Right atrium auricular region (tissue), 2 donors: ENCODE measurements at places on chromosomes 5 and 9. TPM values are rescaled to one million over a fixed set of nuclear protein-coding genes. Genes with fewer than 3 reads are reported as not detected.

The SMARCA2 gene
- 63.8 TPM for total RNA-seq

- no peaks in the 10 kb centered on the region for H3K36me3 ChIP-seq
- no peaks in the 10 kb centered on the region for H3K27me3 ChIP-seq
- no peak overlapping the region for H3K4me3 ChIP-seq
These were observed 47.7 kb downstream of the FNIP1 start for GRCh38 chr5:131749138-131749537.

The ZFP2 gene
- total RNA-seq: 2.0 TPM

DNA sequence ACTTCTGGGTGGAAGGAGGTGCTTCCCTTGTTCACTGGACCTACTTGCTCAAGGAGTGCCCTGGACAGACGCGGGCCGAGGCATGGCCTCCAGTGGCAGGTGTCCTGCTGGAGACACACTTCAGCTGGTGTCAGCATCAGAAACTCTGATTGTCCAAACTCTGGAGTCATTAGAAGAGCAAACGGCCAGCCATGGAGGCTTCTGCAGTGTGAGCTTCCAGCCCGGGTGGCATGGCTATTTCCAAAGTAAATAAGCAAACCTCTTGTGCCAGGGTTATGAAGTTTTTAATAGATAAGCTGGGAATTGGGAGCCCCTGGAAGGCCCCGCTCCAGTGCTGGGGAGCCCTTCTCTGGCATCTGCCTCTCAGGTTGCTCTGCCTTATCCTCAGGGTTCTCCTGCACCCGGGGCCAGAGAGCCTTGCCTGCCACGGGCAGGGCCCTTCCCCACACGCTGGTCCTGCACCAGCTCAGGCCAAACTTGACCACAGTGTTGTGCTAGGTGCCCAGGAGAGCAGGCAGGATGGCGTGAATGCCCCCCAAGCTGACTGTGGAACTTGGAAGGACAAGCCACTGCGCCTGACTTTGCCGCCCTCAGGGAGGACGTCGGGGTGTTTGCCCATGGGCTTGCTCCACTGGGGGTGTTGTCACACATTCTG lies 285.6 kb downstream of the GADD45G start:
- H3K36me3 ChIP-seq: no peaks in the 10 kb centered on the region
- H3K27ac ChIP-seq: peak overlapping the region; percentile 80
- peaks cover 41% of the 10 kb centered on the region for H3K4me1 ChIP-seq
- no peak overlapping the region for H3K4me3 ChIP-seq
- no peaks in the 10 kb centered on the region for H3K27me3 ChIP-seq
- no peak for DNase-seq

DNA sequence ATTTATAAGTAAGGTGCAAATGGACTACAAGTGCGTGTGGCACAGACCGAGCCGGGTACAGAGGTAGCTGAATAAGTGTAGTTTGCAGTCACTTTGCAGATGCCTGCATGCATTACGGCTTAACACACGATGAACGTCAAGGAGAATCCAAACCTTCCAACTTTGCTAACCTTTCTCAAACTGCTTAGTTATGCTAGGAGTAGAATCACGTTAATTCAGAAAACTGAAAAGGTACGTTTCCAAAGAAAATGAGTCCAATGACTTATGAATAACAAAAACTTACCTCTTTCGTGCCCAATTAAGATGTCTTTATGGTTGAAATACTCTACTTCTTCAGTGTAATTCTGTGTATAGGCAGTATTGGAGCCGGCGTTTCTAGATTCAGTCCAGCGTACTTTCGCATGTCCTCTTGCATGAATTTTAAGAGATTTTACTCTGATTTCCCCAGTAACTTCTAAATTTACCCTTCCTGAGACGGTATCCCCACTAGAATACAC lies 539 bp downstream of the ARRDC3 start:
- H3K4me1 ChIP-seq: no peaks in the 10 kb centered on the region
- peak overlapping the region; percentile 73 for H3K4me3 ChIP-seq
- peak overlapping the region; percentile 99 for H3K27ac ChIP-seq
- no peaks in the 10 kb centered on the region for H3K27me3 ChIP-seq

DNA sequence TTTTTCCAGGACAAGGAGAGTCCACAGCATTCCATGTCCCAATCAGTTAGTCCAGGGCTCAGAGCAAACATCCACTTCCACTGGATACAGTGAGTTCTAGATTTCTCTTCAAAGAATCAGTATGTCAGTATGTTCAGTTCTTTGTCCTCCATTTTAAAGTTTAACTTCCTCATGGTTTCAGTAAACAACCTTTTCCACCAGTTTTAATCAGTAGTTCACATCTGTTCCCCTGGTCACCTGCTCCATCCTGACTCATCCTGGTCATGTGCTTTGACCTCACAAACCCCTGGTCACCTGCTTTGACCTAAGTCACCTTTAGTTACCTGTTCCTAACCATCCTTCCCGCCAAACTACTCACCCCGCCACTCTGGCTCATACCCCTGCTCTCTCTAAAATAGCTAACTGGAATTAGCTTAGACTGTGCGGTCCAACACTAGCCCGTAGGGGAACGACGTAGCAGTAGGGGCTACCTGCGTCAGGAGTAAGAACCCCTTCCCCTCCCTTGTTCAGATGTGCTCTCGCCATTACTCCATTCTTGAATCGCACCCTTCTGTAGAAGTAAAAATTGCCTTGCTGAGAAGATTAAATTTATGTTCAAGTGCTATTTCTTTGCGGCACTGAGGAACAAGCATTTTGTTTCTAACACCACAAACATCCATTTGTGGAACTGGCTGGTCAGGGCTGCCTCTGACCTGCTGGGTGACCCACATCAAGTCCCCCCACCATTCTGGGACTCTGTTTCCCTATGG lies 5.5 kb downstream of the ENG start:
- H3K27ac ChIP-seq: peak overlapping the region; percentile 88
- H3K4me1 ChIP-seq: peaks cover 59% of the 10 kb centered on the region
- peak overlapping the region; percentile 63 for H3K4me3 ChIP-seq
- H3K36me3 ChIP-seq: peaks cover 33% of the 10 kb centered on the region

The PCDHB2 gene
- total RNA-seq: 1.8 TPM

GRCh38 chr5:69364414-69364813 lies 4.9 kb downstream of the AK6 start:
- H3K36me3 ChIP-seq: peaks cover 33% of the 10 kb centered on the region
- no peaks in the 10 kb centered on the region for H3K4me1 ChIP-seq
- no peak overlapping the region for H3K4me3 ChIP-seq
- no peak overlapping the region for H3K27ac ChIP-seq
- no peak for DNase-seq
- no peaks in the 10 kb centered on the region for H3K27me3 ChIP-seq

- H3K27ac ChIP-seq: no peak overlapping the region
- DNase-seq: no peak
- H3K4me3 ChIP-seq: no peak overlapping the region
- H3K4me1 ChIP-seq: no peaks in the 10 kb centered on the region
- no peaks in the 10 kb centered on the region for H3K36me3 ChIP-seq
These were observed 4.2 kb downstream of the SEMA4D start for GRCh38 chr9:89493671-89494070.

DNA sequence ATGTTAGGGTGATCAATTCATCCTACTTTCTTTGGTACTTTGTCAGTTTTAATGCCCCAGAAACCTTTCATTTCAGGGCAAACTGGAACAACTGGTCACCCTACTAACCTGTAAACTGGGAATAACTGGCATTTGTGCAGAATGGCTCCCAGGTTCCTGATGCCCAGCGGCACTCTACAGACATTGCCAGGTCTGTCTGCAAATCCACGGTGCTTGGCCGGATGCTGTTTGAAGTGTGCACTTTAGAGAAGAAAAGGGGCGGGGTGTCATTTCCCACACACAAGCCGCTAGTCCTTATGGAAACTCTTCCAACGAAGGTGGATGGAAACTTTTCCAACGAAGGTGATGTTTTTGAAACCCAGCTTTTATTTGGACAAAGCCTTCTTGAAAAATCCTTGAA lies 49.9 kb upstream of the OTULINL start:
- peak; percentile 52 for DNase-seq
- no peaks in the 10 kb centered on the region for H3K27me3 ChIP-seq
- H3K36me3 ChIP-seq: no peaks in the 10 kb centered on the region
- no peaks in the 10 kb centered on the region for H3K4me1 ChIP-seq

The CCL28 gene
- 1.3 TPM for total RNA-seq

GRCh38 chr5:124746916-124747790 lies 714 bp upstream of the ZNF608 start:
- peak overlapping the region; percentile 79 for H3K4me3 ChIP-seq
- H3K27me3 ChIP-seq: no peaks in the 10 kb centered on the region
- H3K36me3 ChIP-seq: no peaks in the 10 kb centered on the region
- H3K4me1 ChIP-seq: no peaks in the 10 kb centered on the region
- peak; percentile 87 for DNase-seq

GRCh38 chr9:16031971-16032370 lies 479.1 kb downstream of the CCDC171 start:
- no peaks in the 10 kb centered on the region for H3K36me3 ChIP-seq
- H3K4me3 ChIP-seq: no peak overlapping the region
- no peak for DNase-seq

DNA sequence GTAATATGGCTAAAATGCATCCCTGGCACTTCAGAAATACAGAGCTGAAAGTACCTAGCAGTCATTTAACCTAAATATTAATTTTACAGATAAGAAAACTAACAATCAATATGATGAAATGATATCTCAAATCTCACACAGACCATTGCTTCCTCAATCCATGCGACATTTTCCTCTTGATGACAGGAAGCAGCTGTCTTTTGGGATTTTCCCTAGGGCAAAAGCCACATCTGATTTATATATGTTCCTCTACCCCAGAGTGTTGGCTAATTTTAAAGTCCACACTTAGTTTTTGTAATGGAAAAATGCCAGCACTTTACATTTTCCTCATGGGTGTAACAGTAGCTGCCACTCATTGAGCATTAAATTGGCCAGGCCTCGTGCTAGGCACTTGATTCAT lies 47.7 kb upstream of the ITGA1 start:
- H3K4me3 ChIP-seq: no peak overlapping the region
- no peaks in the 10 kb centered on the region for H3K27me3 ChIP-seq
- peaks cover 12% of the 10 kb centered on the region for H3K4me1 ChIP-seq
- no peak overlapping the region for H3K27ac ChIP-seq
- no peak for DNase-seq

The FOXD4L6 gene
- not detected for total RNA-seq

GRCh38 chr5:53313145-53313544 lies 167.3 kb upstream of the FST start:
- H3K36me3 ChIP-seq: no peaks in the 10 kb centered on the region
- no peak for DNase-seq
- H3K27ac ChIP-seq: no peak overlapping the region
- H3K4me1 ChIP-seq: no peaks in the 10 kb centered on the region
- H3K4me3 ChIP-seq: no peak overlapping the region
- H3K27me3 ChIP-seq: no peaks in the 10 kb centered on the region

DNA sequence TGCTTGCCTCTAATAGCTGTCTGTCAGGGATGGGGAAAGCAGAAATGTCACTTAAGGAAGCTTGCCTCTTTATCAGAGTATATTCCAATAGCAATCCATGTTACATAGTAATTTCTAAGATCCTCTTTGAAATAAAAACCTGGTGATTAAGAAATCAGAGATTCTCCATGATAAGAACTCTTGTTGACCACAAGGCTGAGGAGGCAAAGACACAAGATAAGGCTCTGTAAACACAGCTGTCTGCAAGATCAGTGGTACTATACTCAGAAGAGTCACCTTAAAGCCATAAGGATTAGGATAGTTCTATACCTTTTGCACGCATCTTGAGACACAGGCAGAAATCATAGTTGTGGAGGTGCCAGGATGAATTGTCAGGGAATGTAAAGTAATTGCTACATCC lies 40.3 kb downstream of the HEXB start:
- no peaks in the 10 kb centered on the region for H3K4me1 ChIP-seq
- H3K36me3 ChIP-seq: peaks cover 60% of the 10 kb centered on the region
- no peak overlapping the region for H3K4me3 ChIP-seq
- H3K27ac ChIP-seq: no peak overlapping the region
- DNase-seq: no peak
- H3K27me3 ChIP-seq: no peaks in the 10 kb centered on the region

The PCDH1 gene
- total RNA-seq: 22.1 TPM

DNA sequence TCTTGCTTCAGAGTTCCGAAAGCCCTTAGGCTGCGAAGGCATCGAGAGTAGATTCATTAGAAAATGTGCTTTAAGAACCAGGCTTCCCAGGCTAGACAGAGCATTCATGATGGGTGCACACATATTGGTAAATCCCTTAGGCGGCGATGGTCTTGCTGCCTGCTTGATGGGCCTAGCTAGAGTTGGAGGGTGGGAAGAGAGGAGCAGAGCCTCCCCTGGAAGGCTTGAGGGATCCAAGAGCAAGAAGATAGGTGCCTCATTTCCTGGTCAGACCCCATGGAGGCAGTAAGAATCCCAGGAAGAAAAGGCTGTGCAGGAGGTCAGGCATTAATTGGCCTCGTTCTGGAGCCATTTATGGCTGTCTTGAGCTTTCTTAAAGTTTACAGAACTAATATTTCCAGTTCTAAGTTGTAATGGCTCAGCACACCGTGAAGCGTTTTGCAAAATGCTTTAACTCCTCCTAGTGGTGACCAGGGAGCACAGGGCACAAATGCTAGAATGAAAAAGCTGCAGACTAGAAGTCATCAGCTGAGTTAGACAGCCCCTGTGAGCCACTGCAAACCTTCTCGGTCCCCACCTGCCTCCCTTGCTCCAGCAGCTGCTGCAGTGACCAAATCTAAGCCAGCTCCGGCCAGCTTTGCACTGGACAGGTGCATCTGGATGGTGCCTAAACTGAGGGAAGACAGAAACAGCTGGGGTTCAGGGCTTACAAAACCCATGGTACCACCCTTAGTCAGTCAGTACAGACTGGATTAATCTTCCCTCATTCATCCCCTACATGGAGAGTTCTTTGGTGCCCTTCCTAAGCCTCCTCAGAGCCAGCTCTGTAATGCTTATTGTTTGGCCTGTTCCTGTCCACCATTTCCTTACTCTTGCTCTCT lies 14.7 kb downstream of the SLC45A2 start:
- no peaks in the 10 kb centered on the region for H3K36me3 ChIP-seq
- peaks cover 6% of the 10 kb centered on the region for H3K4me1 ChIP-seq
- no peaks in the 10 kb centered on the region for H3K27me3 ChIP-seq
- H3K27ac ChIP-seq: no peak overlapping the region
- no peak for DNase-seq
- no peak overlapping the region for H3K4me3 ChIP-seq

- H3K4me3 ChIP-seq: no peak overlapping the region
- H3K36me3 ChIP-seq: no peaks in the 10 kb centered on the region
These were observed 298.6 kb downstream of the DIRAS2 start for GRCh38 chr9:90343991-90344390.

The CCDC192 gene
- not detected for total RNA-seq

- H3K4me1 ChIP-seq: no peaks in the 10 kb centered on the region
- DNase-seq: no peak
- peak overlapping the region; percentile 86 for H3K4me3 ChIP-seq
- no peaks in the 10 kb centered on the region for H3K36me3 ChIP-seq
These were observed 817 bp downstream of the GAPVD1 start for GRCh38 chr9:125262294-125262991.

DNA sequence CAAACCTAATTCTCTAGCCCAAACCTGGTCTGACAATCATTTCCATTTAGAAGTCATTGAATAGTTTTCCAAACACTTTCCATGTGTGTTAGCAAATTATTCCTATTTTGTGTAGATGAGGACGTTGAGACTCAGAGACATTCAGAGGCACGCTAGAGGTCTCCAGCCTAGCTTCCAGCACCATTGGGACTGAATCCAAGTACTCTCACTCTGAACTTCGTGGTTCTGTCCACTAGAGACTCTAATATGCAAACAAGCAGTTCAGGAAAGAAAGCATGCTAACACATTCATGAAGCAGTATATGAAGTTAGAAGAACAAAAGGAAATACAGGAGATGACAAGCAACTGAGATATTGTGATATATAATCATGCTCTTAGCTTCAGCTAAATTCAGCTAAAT lies 354.8 kb downstream of the NTRK2 start:
- no peaks in the 10 kb centered on the region for H3K36me3 ChIP-seq
- H3K4me3 ChIP-seq: no peak overlapping the region
- no peak for DNase-seq
- H3K4me1 ChIP-seq: no peaks in the 10 kb centered on the region
- no peaks in the 10 kb centered on the region for H3K27me3 ChIP-seq

The NR2F1 gene
- 37.6 TPM for total RNA-seq

The KLHL3 gene
- 38.2 TPM for total RNA-seq

The PTGER4 gene
- 22.0 TPM for total RNA-seq

The PCDHB16 gene
- total RNA-seq: 5.3 TPM
